Activated CD4-positive, alpha-beta memory T cell treated with anti-CD3 and anti-CD28 coated beads for 36 hours (primary cell): ENCODE measurements at places on chromosomes 2 and 18. TPM values are rescaled to one million over a fixed set of nuclear protein-coding genes. Genes with fewer than 3 reads are reported as not detected.

The ILKAP gene
- total RNA-seq: 50.2 TPM

The ABCB11 gene
- not detected for total RNA-seq

The ALPG gene
- total RNA-seq: not detected

The CAPN13 gene
- total RNA-seq: not detected

The FSHR gene
- not detected for total RNA-seq

The EFHD1 gene
- 1.2 TPM for total RNA-seq

The RPL31 gene
- 1,809 TPM for total RNA-seq

The KCNIP3 gene
- not detected for total RNA-seq

The EHD3 gene
- total RNA-seq: 1.5 TPM

The NTSR2 gene
- total RNA-seq: not detected

The UGT1A5 gene
- total RNA-seq: not detected

The UGT1A8 gene
- not detected for total RNA-seq

The SKA1 gene
- 44.2 TPM for total RNA-seq

The PLA2R1 gene
- total RNA-seq: not detected

The CNRIP1 gene
- total RNA-seq: not detected

The AKAIN1 gene
- not detected for total RNA-seq

The TUBA3E gene
- total RNA-seq: not detected

The FN1 gene
- 0.50 TPM for total RNA-seq

The SLC35G4 gene
- total RNA-seq: not detected

The EGR4 gene
- total RNA-seq: 0.34 TPM

The SULT1C2 gene
- not detected for total RNA-seq

The MC4R gene
- total RNA-seq: not detected

The C2orf81 gene
- 2.4 TPM for total RNA-seq

The KIF5C gene
- 30.8 TPM for total RNA-seq

The CFAP53 gene
- total RNA-seq: 0.26 TPM

The CPLX4 gene
- not detected for total RNA-seq

The EPG5 gene
- 18.8 TPM for total RNA-seq

The SLC5A7 gene
- total RNA-seq: not detected

The MRPL33 gene
- total RNA-seq: 84.2 TPM

The KCNJ13 gene
- total RNA-seq: not detected

The SLC4A3 gene
- not detected for total RNA-seq

The TMEM163 gene
- not detected for total RNA-seq

The VWC2L gene
- not detected for total RNA-seq

The CD28 gene
- 285 TPM for total RNA-seq

The TBC1D8 gene
- total RNA-seq: 1.6 TPM

The SF3B6 gene
- 145 TPM for total RNA-seq

The RGPD4 gene
- not detected for total RNA-seq

The CCDC68 gene
- not detected for total RNA-seq

The FBXO41 gene
- 15.6 TPM for total RNA-seq

The PPP4R1 gene
- 44.5 TPM for total RNA-seq

The TUBB8B gene
- not detected for total RNA-seq

The KLHL29 gene
- total RNA-seq: 0.99 TPM
